ENCODE measurements at places on chromosomes 6 and 20.

DNA sequence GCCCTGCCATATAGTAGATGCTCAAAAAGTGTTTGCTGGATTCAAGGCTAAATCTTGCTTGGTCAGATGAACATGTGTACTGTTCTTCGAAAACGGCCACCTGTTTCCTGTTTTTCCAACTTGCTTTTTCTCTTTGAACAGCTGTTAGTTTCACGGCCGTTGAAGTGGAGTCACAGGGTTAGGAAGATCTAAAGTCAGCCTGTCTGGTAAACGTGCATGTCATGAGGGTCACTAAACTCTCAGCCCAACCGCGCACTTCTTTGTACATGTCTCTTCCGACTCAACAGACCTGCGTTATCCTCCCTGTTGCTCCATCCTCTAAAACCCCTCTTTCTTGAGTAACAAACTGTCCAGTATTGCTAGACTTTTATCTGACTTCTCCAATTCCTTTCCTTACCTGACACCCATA is 93.2 kb upstream of the MAN1A1 start:
- DNase-seq: no peak

GRCh38 chr20:47506335-47506734 is 4.6 kb downstream of the NCOA3 start:
- no peak for DNase-seq

DNA sequence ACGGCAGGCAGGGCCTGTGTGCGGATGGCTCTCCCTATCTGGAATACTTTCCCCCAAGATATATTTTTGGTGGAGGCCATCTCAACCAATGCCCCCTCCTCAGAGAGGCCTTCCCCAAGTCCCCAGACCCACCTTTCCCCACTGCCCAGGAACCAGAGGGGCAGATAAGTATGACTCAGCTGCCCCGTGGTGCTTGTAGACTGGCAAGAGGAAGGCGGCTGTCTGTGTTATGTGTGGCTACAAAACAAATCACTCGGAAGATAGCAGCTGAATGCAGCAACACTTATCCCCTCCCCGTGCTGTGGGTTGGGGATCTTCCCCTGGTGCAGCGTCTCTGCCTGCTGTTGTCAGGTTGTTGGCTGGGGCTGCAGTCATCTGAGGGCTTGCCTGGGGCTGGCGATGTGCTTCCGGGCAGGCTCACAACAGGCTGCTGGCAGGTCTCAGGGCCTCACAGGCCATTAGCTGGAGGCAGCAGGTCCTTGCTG is 7.1 kb downstream of the NPEPL1 start:
- DNase-seq: no peak

GRCh38 chr6:105646391-105646867 is 243.5 kb upstream of the PREP start:
- no peak for DNase-seq

GRCh38 chr6:36715469-36715868 is 17.8 kb downstream of the RAB44 start:
- DNase-seq: no peak

DNA sequence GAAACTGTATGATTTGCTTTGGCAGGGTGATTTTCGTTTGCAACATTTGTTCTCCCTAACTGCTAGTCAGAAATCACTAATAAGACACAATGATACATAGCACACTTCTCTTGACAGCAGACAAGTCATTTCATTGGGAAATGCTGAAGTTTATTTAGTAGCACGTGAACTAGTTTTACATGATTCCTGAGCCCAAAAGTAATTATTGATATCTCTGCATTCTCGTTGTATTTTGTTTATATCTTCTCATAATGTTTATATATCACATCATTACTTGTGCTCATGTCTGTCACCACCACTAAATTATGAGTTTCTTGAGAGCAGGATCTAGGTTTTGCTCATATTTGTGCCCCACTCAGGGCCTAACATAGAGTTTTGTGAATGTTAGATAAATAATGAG is 151.7 kb downstream of the KIF6 start:
- no peak for DNase-seq

- no peak for DNase-seq
Observed at GRCh38 chr6:36292170-36292569, 22.3 kb downstream of the PNPLA1 start.

- DNase-seq: no peak
Observed at GRCh38 chr6:49051281-49051680, 411.8 kb downstream of the MMUT start.

- DNase-seq: no peak
Observed at GRCh38 chr6:14642842-14643241, 525.3 kb downstream of the CD83 start.

GRCh38 chr6:159655409-159655988 is 37.5 kb downstream of the SOD2 start:
- DNase-seq: no peak

DNA sequence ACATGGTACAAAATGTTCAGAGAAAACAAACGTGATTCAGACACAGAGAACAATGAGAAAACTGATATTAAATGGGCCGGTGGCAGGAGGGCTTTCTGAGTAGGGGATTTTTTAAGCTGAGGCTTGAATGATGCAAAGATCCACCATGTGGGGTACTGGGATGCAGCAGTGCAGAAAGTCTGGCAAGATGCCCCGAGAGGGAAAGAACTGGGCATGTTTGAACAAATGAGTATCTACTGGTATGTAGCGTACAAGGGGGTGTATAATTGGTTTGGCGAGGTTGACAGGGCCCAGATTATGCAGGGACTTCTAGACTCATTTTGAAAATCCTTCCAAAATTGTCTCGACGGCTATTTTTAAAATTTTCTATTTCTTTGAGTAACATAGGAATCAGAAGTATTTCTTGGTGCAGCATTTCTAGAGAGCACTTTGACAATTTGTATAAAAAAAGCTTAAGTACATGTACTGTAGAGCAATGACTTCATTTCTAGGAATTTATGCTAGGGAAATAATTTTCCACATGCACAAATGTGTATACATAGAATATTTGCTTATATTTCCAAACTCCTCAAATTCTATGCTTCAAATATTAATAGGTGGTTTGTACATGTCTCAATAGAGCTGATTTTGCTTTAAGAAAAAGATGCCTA is 119.6 kb upstream of the DOK5 start:
- DNase-seq: no peak

GRCh38 chr6:41424370-41425058 is 89.1 kb downstream of the NCR2 start:
- DNase-seq: peak; percentile 83

- no peak for DNase-seq
Observed at GRCh38 chr6:117117652-117118051, 147.7 kb upstream of the VGLL2 start.

Measured in progenitor cell of endocrine pancreas (in vitro differentiated cells).